Cortex of kidney (tissue), 1 donor: ENCODE measurements at places on chromosomes 16 and 17.

GRCh38 chr17:39966771-39967170 lies 4.0 kb downstream of the GSDMA start:
- DNase-seq, result no peak

GRCh38 chr17:50171371-50172071 lies 5.7 kb downstream of the SGCA start:
- DNase-seq, result no peak

GRCh38 chr17:74448756-74449155 lies 16.9 kb downstream of the GPRC5C start:
- DNase-seq, result no peak

GRCh38 chr16:56726283-56726682 lies 3.6 kb upstream of the NUP93 start:
- DNase-seq, result no peak

DNA sequence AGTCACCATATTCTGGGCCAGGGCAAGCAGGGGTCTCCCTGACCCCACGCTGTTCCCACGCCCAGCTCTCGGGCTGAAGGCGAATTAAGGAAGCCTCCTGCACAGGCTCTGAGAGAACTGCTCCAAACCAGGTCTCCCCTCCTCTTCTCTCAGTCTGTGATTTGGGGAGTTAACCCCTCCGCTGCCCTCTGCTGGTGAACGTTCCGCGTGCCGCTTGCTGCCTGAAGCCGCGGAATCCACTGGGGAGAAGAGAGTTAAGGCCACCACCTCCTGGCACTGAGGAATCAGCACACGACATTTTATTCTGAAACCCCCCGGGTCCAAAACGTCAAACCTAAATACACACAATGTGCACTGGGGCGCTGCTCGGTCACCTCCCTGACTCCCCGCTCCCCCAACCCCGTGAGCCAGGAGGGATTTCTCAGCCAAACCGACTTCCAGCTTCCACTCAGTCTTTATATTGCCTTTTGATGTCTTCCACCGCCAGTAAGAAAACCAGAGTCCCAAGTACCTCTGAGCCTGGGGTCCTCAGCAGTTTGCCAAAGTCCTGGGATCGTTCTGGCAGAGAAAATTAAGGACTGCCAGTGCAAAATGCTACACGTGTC lies 54.4 kb upstream of the RCVRN start:
- DNase-seq, result no peak

DNA sequence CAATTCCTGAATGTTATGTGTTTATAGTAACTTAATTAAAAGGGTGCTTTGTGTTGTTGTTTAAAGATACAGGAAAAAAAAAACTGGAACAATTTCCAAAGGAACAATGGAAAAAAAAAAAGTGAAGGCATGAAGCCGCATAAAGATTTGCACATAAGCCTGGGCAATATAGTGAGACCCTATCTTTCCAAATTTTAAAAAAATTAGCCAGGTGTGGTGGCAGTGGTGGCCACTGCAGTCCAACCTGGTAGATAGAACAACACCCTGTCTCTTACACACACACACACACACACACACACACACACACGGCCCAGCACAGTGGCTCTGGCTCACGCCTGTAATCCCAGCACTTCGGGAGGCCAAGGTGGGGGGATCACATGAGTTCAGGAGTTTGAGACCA lies 21.9 kb downstream of the GJC1 start:
- no peak for DNase-seq

- no peak for DNase-seq
Measured at GRCh38 chr16:2530629-2531318, 434 bp downstream of the CEMP1 start.
